ENCODE measurements at places on chromosomes 3 and 15.

GRCh38 chr3:98646680-98647079, 53.3 kb upstream of the CPOX start:
- DNase-seq: no peak

DNA sequence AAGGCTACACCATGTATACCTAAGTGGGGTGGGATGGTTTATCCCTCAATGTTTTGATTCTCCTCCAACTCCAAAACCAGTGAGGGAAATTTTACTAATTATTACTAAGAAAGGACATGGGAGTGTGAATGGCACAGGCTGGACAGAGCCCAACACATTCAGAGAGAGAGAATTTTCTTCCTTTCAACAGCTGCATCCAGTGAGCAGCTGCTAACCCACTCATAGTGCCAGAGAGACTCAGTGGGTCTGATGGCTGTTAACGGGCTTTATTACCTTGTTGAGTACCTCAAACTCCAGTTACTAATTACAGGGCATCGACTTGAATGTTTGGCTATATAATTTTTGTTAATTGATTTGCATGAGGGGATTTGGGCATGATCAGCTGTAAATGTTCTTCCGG, 75.8 kb downstream of the RORA start:
- DNase-seq: no peak

- DNase-seq: no peak
These were observed 79.4 kb downstream of the RPLP1 start for GRCh38 chr15:69532066-69532465.

GRCh38 chr15:57033715-57034439, 115.4 kb downstream of the TCF12 start:
- DNase-seq: no peak

DNA sequence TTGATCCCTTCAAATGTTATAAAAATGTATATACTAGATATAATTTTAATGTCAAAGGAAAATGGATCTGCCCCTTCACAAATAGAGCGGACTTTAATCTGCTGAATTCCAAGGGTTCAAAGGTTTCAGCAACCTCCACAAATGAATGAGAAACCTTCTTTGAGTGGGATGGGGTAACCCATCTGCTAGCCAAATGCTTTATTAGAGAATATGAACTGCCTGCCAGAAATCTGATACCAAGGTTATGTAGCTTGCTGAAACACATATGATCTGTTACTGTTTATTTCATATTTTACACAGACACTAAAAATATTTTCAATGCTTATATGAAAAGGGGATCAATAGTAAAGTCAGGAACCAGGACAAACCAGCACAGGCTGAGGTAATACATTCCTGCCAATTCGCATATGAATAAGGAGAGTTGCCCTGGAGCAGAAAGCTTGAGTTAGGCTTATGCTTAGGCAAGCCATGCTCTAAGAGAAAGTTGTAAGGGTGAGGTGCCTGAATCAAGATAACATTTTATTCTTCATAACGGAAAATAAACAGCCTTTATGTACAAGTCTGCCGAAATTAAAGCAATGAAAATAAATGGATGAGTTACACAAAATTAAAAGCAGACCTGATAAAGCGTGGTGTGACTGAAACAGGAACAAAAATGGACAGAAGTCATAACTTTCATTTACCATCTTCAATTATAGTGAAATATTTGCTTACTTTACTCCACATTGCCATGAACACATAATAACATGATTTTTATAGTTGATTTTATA, 26.5 kb downstream of the PLOD2 start:
- DNase-seq: no peak

- no peak for DNase-seq
These were observed 140.9 kb downstream of the NTRK3 start for GRCh38 chr15:88115486-88116152.

GRCh38 chr3:161072211-161072621, 32.9 kb downstream of the B3GALNT1 start:
- no peak for DNase-seq

GRCh38 chr15:36313736-36314280, 265.6 kb upstream of the CDIN1 start:
- no peak for DNase-seq

DNA sequence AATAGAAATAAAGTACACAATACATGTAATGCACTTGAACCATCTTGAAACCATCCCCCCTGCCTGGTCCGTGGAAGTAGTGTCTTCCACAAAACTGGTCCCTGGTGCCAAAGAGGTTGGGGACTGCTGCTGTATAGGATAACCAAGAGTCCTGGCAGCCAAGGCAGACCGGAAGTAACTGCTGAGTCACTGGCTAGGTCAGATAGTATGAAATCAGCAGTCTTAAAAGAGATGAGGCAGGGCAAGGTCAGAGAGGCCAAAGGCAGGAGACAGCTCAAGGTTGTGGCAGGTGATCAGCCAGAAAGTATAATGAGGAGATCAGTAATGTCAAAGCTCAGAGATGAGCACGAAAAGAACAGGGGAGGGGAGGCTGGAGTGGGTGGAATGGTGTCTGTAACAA, 60.2 kb downstream of the MAP3K13 start:
- no peak for DNase-seq

DNA sequence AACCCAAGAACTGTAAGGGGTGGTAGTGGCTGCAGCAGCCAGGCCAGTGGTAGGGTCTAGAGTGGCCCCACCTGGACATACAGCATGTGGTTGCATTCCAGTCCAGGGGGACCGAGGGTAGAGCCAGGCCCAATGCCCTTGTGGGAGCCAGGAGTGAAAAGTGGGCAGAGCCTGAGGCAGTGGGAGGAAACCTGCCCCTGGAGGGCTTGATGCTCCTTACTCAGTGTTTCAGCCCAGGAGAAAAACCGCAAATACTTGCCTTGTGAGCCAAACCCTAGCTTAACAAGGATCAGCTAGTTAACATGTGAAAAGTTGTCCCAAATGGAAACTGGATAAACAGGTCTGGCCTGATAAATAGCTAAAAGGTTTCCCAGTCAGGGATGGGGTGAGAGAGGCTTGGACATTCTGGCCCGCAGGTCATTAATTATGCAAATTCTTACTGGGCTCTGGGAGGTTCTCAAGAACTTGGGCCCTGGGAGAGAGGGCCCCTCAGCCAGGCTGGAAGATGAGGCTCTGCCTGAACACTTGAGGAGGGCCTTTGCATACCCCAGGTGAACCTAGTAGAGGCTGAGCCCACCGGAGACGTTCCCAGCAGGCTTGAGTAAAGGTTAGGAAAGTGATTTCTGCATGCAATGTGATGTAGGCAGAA, 222.1 kb downstream of the THSD4 start:
- no peak for DNase-seq

GRCh38 chr3:4551794-4552442, 58.8 kb downstream of the ITPR1 start:
- DNase-seq: no peak

DNA sequence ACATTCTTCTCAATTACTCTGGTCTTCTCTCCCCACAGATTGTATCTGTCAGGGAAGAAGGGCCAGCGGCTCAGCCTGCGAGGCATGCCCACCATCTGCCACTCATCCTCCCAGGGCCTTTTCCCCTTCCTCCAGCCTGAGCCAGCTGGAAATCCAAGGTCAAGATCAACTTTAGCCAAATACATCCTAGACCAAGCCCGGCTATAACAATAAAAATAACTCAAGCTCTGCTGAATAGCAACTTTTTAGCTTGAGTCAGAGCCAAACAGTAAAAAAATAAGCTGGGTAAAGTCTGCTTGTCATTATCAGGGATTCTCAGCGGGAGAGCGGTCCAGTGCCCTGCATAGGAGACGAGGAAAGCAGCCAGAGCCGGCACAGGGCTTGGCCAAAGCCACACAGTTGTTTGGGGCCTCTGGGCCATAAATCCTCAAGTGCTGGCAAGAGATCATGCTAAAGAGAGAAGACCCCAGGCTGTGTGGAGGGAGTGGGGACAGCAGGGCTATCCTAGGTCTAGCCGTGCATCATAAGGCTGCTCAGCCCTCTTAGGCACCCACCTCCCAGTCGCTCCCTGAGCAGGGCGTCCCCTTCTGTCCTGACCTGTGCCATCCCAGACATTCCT, 76.2 kb upstream of the HERC1 start:
- no peak for DNase-seq

GRCh38 chr15:62452667-62453066, 287.6 kb upstream of the C2CD4B start:
- no peak for DNase-seq

DNA sequence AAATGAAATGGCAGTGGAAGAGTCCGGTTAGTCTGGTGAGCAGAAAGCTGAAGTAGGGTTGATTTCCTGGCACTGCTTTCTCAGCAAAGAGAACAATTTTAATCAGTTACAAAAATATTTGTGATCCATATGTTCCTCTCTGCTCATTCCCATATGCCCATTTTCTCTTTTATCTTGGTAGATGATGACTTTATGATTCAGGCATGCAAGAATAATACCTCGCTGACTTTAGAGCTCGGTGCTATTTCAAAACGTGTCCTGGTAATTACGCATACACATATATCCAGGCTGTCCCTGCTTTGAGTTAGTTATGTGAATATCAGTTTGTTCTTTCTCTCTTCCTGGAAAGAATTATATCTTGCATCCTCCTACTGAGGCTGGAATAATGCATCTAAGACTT, 38.5 kb downstream of the ARPP21 start:
- no peak for DNase-seq

- no peak for DNase-seq
These were observed 174.0 kb downstream of the ERC2 start for GRCh38 chr3:56294286-56294685.

DNA sequence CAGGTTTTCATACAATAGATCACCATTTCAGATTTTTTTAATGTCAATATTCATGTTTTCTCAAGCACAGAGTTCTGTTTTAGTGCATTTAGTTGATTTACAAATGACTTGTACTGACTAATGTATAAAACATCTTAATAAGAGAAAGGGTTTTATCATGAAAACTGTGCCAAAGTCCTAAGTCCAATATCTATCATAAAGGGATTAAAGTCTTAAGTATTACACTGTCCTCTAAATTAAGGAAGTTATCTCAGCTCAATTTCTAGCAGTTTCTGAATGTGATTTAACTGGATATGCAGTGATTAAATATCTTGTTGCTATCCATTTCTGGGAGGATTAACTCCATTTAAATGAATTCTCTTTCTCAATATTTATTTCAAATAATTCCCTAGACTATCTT, 381.1 kb upstream of the CNTN4 start:
- no peak for DNase-seq

GRCh38 chr15:101276501-101277037, 716 bp downstream of the SELENOS start:
- peak; percentile 44 for DNase-seq

GRCh38 chr15:28080386-28080785, 18.7 kb downstream of the OCA2 start:
- no peak for DNase-seq

DNA sequence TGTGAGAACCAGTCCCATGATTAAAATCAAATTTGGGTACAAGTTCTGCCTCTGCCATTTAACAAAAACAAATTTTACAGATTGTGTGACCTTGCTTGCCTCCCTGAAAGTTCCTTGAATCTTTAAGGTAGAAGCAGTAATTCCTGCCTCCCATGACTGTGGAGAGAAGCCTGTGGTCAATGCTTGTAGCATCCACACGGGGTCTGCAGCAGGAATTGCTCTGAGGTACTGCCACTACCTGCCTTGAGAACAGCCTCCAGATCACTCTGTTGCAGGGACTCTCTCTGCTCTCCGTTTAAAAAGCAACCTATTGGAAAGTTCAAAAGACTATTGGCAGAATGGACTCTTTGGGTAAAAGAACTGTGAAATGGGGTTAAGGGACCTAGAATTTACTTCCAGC, 75.9 kb downstream of the SST start:
- no peak for DNase-seq

GRCh38 chr3:152243721-152244516, 24.8 kb upstream of the MBNL1 start:
- DNase-seq: peak; percentile 56

- no peak for DNase-seq
These were observed 6.1 kb downstream of the MST1 start for GRCh38 chr3:49683162-49683561.

GRCh38 chr3:45205126-45205525, 21.0 kb downstream of the TMEM158 start:
- no peak for DNase-seq

GRCh38 chr3:31105011-31105410, 210.6 kb upstream of the GADL1 start:
- no peak for DNase-seq

- no peak for DNase-seq
These were observed 119.1 kb downstream of the ATG7 start for GRCh38 chr3:11391174-11391879.

DNA sequence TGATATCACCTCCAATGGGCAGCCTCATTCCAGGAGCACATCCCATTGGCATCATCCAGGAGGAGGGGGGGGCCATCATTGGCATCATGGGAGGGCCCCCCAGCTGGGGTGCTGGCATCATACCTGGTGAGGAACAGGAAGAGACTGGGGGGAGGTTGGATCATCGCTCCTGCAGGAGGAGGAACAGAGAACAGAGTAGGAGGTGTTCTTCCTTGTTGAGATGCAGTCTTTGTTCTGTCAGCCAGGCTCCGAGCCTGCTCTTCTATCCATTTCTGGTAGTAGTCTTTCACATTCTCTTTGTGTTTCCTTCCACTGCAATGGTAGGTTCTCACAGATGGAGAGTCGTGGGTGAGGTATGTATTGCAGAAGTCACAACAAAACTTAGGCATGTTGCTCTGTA, 16.7 kb upstream of the ERICH6 start:
- no peak for DNase-seq

DNA sequence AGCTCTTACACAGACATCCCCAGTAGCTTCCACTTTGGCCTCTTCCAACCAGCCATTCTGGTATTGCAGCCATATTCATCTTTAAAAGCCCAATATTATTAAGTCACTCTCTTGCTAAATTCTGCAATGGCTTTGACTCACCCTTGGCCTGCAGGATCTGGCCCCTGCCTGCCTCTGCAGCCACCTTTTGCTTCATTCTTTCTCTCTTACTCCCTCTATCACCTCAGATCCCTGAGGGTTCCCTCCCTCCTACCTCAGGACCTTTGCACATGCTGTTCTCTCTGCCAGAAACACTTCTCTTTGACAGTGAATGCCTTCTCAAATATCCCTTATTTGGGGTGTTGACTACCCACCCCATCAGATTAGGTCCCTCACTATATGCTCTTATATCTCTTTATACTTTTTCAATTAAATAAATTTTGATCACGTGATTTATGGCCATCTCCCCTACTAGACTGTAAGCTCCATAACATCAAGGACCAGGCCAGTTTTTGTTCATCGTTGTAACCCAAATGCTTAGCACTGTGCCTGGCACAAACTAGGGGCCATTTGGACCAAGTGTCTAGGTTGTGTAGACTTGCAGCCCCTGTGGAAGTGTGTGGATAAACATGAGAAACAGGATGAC, 32.3 kb upstream of the UBE2Q2 start:
- DNase-seq: no peak

- DNase-seq: no peak
These were observed 8.0 kb upstream of the ANKRD28 start for GRCh38 chr3:15805756-15806266.

DNA sequence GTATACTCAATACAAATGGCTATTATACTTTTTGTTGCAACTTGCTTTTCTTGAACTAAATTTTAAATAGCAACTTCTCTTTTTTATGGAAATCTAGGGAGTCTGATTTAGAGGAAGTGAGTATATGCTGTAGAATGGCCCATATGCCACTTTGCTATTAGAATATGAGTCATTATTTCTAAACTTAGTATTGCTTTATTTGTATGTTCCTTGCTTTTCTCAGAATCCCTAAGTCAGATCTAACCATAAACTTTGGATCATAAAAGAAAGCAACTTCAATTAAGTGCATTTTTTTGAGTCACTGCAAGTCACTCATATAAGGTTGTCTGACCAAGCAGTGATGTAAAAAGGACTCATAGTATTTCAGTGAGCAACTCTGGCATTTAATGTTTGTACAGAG, 17.5 kb upstream of the SPTSSB start:
- no peak for DNase-seq

Measured in activated CD8-positive, alpha-beta T cell treated with anti-CD3 and anti-CD28 coated beads, Interleukin-2, amount 10 ng/mL, durations not matched to agents 7 days and 5 days (primary cell).